ENCODE measurements at places on chromosomes 2 and 18.
A peak's percentile ranks its signal among the peaks of the same experiment; 100 is the strongest.

DNA sequence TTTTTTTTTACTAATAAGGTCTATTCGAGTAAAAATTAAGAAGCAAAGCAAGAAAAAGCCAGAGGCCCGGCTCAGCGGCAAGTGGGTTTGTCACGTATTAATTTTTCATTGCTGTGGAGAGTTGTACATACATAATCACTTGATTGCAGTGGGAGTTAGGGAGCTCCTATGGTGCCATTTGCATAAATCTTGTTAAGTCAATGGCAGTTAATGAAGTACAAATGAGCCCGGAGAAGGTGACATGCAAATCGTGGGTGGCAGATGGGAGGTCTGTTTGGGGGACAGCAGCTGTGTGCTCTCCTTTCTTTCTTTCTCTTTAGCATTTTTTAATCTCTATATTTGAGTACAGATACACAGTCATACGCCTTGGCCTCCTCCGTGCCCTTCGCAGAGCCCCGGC is 317.0 kb downstream of the AGAP1 start:
- H3K27ac ChIP-seq: no peak overlapping the region
- no peaks in the 10 kb centered on the region for H3K27me3 ChIP-seq
- H3K4me1 ChIP-seq: no peaks in the 10 kb centered on the region
- peaks cover 37% of the 10 kb centered on the region for H3K36me3 ChIP-seq

DNA sequence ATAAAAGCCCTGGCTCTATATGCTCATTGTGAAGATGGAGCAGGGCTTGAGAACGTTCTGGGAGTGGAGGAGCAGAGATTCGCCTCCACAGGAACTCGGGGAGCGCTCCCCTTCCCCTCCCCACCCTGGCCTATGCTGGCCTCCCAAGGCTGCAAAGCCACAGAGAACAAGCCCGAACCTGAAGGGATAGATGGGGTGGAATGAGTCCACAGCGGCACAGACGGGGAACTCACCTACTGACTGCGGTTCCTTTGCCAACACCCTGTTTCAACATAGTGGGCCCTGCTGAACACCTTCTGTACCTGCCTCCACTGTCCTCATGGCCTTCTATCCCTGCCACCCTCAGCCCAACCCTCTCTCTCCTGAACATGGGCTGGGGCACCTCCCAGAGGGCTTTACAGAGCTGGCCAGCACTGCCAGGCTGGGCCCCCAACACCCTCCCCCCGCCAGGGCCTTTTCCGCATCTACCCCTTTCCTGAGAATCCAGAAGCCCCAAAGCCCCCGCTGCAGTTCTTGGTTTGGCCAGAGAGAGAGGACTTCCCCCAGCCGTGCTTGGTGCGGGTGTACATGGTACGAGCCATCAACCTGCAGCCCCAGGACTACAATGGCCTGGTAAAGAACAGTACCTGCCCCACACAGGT is 41.5 kb downstream of the LMAN2L start:
- H3K36me3 ChIP-seq: no peaks in the 10 kb centered on the region
- peak; percentile 74 for DNase-seq
- no peak overlapping the region for H3K27ac ChIP-seq
- H3K4me1 ChIP-seq: peaks cover 13% of the 10 kb centered on the region

- no peaks in the 10 kb centered on the region for H3K27me3 ChIP-seq
- no peak overlapping the region for H3K27ac ChIP-seq
Measured at GRCh38 chr18:7902399-7902839, 335.3 kb downstream of the PTPRM start.

- H3K4me3 ChIP-seq: no peak overlapping the region
- no peaks in the 10 kb centered on the region for H3K27me3 ChIP-seq
- no peak overlapping the region for H3K27ac ChIP-seq
- H3K4me1 ChIP-seq: peaks cover 9% of the 10 kb centered on the region
- no peaks in the 10 kb centered on the region for H3K36me3 ChIP-seq
Measured at GRCh38 chr2:11508279-11508678, 25.6 kb upstream of the GREB1 start.

- no peaks in the 10 kb centered on the region for H3K27me3 ChIP-seq
- H3K4me3 ChIP-seq: no peak overlapping the region
- H3K36me3 ChIP-seq: peaks cover 72% of the 10 kb centered on the region
- H3K4me1 ChIP-seq: no peaks in the 10 kb centered on the region
- H3K27ac ChIP-seq: no peak overlapping the region
Measured at GRCh38 chr2:199928226-199928625, 17.1 kb downstream of the C2orf69 start.

- H3K4me3 ChIP-seq: no peak overlapping the region
- H3K27me3 ChIP-seq: no peaks in the 10 kb centered on the region
- no peak overlapping the region for H3K27ac ChIP-seq
- peaks cover 4% of the 10 kb centered on the region for H3K4me1 ChIP-seq
Measured at GRCh38 chr2:237201461-237202287, 116.0 kb downstream of the COPS8 start.

DNA sequence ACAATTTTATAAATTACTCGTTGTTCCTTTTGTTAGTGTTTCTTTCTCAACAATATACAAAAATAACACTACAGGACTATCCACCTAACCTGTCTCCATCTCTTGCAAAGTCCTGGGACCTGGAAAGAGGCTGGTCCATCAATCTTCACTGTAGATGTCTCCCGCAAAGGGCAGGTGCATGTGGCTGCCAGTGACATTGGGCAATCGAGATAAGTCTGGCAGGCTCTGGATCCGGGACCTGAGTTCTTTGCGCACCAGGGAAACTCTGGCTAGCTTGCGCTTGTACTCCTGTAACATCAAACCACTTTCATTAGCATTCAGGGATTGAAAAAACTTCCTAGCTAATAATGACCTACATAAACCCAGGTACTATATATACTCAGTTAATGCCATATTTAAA is 20.5 kb downstream of the RMP24 start:
- no peaks in the 10 kb centered on the region for H3K4me1 ChIP-seq
- H3K27ac ChIP-seq: no peak overlapping the region
- H3K27me3 ChIP-seq: no peaks in the 10 kb centered on the region
- peaks cover 25% of the 10 kb centered on the region for H3K36me3 ChIP-seq
- H3K4me3 ChIP-seq: no peak overlapping the region

DNA sequence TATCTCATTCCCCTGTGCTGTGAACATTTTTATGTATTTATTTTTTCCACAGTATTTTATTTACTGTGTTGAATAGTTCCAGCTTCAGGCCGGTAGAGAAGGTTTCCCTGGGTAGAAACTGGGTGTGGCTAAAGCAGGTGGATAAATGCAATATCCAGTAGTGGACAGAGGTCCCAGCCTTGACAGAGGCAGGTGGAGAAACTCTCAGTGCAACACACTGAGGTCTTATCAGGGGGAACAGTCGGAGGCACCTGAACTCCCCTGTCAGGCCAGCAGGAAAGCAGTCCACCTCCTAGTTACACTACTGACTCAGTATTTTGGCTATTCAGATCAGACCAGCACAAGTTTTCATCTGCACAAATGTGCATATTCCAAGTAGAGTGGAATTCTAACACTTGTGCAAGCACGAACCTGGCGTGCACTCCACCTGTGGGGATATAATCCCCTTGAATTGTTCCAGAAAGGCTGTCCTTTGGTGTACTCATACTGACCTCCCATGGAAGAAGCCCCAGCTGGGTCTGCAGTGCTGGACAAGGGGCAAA is 103.3 kb downstream of the GULP1 start:
- DNase-seq: no peak
- no peaks in the 10 kb centered on the region for H3K27me3 ChIP-seq
- H3K4me3 ChIP-seq: no peak overlapping the region
- H3K36me3 ChIP-seq: no peaks in the 10 kb centered on the region

GRCh38 chr2:205188239-205189138 is 493.8 kb upstream of the NRP2 start:
- no peak overlapping the region for H3K27ac ChIP-seq
- no peaks in the 10 kb centered on the region for H3K27me3 ChIP-seq
- H3K4me1 ChIP-seq: no peaks in the 10 kb centered on the region
- no peaks in the 10 kb centered on the region for H3K36me3 ChIP-seq
